ENCODE measurements at places on chromosomes 5 and 9. TPM values are rescaled to one million over a fixed set of nuclear protein-coding genes. Genes with fewer than 3 reads are reported as not detected.

DNA sequence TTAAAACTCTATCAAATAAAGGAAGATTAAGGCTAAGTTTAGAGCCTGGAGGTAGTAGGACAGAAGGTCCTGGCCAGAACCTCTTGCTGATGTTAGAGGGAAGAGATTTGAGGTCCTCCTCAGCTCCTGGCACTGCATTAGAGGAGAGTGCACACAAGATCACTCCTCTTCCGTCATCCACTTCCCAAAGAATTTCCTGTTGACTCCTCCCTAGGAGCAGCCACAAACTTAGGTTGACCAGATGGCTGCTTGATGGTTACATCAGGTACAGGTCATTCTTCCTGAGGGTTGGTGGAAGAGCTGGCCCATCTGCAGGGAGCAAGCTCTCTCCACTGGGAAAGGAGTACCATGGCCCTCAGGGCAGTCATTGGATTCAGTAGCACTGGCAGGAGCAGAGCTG, 93.9 kb upstream of the IL33 start:
- no peak for DNase-seq
- no peak overlapping the region for H3K4me3 ChIP-seq
- no peaks in the 10 kb centered on the region for H3K36me3 ChIP-seq
- H3K27me3 ChIP-seq = peaks cover 14% of the 10 kb centered on the region
- H3K27ac ChIP-seq = no peak overlapping the region
- H3K4me1 ChIP-seq = no peaks in the 10 kb centered on the region

GRCh38 chr9:26292943-26293342, 599.7 kb downstream of the CAAP1 start:
- no peaks in the 10 kb centered on the region for H3K27me3 ChIP-seq
- H3K36me3 ChIP-seq = no peaks in the 10 kb centered on the region
- H3K4me3 ChIP-seq = no peak overlapping the region
- no peak overlapping the region for H3K27ac ChIP-seq

DNA sequence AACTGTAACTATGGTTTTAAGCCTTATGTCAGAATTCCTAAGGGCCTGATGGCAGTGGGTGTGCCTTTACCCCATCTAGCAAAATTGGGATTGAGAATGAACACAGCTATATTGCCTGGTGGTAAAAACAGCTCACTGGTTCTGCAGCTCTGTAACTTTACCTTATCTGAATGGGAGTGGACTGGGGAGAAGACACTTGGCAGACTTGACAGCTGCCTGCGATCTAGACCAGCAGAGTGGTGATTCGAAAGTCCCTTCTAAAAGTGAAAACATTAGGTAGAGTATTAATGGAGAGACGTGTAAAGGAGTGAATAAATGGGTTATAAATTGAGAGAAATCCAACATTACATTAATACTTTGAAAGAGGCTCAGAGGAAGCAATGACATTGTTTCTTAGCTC, 289.1 kb upstream of the EDIL3 start:
- H3K4me1 ChIP-seq = no peaks in the 10 kb centered on the region
- H3K27me3 ChIP-seq = no peaks in the 10 kb centered on the region
- H3K4me3 ChIP-seq = no peak overlapping the region

DNA sequence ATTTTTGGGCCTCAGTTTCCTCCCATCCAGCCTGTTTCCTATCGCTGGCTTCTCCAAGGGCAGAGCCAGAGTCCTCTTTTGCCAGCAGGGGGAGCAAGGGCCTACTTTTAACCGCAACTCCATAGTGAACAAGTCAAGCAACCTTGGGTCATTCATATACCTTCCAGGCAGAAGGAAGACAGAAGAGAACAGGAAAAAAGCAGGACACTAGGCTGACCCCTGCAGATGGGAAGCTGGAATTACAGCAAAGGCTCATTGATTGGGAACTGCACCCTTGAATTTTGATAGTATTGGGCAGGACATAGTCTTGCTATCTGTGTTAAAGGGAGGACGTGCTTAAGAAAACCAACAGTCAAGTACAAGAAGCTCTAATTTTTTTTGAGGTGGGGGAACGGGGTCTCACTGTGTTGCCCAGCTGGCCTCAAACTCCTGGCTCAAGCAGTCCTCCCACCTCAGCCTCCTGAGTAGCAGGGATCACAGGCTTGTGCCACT, 30.1 kb downstream of the QRFP start:
- no peak overlapping the region for H3K4me3 ChIP-seq
- H3K4me1 ChIP-seq = no peaks in the 10 kb centered on the region
- H3K27me3 ChIP-seq = no peaks in the 10 kb centered on the region
- no peak overlapping the region for H3K27ac ChIP-seq
- DNase-seq = peak; percentile 43

The POU5F2 gene
- total RNA-seq = 0.27 TPM

The ABO gene
- not detected for total RNA-seq

The OMD gene
- total RNA-seq = not detected
